ENCODE measurements at places on chromosomes 5 and 9.

DNA sequence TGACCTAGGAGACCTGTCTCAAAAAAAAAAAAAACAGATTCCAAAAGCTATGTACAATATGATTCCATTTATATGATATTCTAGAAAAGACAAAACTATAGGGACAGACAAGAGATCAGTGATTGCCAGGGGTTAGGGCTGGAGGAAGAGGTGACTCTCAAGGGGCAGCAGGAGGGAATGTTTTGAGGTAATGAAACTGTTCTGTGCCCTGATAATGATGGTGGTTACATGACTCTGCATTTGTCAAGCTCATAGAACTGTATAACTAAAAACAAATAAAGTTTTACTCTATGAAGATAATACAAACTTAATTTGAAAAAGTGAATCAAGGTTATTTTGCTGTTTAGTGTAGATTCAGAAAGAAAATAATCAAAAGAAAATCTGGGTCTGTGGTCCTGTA, 125.3 kb upstream of the IQGAP2 start:
- DNase-seq: no peak
- no peak overlapping the region for H3K4me3 ChIP-seq
- H3K36me3 ChIP-seq: no peaks in the 10 kb centered on the region

DNA sequence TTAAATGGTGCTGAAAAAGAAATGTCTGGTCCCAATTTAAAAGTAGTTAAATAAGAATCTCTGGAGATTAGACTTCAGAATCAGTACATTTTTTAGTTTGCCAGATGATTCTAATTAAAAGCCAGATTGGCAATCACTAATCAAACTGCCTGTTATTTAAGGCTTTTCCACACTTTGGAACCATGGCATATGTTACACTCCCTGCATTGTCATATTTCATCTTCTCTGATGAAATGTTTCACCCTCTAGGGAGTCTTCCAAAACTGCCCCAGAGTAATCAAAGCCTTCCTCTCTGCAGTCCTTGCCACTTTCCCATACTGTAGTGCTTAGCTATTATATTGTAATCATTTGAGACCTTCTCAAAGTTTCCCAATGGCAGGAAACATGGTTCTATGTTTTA, 17.5 kb upstream of the OR13C9 start:
- H3K4me1 ChIP-seq: no peaks in the 10 kb centered on the region
- no peak for DNase-seq
- H3K27me3 ChIP-seq: no peaks in the 10 kb centered on the region
- H3K27ac ChIP-seq: no peak overlapping the region
- no peaks in the 10 kb centered on the region for H3K36me3 ChIP-seq

DNA sequence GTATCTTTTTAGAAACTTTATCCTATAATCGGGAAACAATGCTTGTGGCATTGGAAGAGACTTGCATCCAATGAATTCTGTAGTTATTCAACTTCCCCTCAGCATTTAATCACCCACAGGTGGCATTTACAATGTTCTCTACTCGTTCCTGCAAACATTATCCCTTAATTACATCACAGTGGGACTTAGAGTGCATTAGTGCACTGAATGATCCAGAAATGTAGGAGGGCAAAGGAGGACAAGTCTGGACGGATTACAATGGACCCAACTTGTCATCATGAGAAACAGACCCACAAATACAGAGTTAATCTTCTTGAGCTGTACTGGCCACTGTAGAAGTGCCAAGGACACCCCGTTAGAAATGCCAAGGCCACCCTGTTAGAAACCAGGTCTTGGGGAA, 129.1 kb downstream of the DOCK8 start:
- 0 out of 3 replicates have a peak, but pooled peaks cover under 1% of the 10 kb centered on the region for H3K27me3 ChIP-seq
- no peaks in the 10 kb centered on the region for H3K4me1 ChIP-seq
- no peak overlapping the region for H3K4me3 ChIP-seq
- H3K27ac ChIP-seq: no peak overlapping the region
- H3K36me3 ChIP-seq: no peaks in the 10 kb centered on the region

DNA sequence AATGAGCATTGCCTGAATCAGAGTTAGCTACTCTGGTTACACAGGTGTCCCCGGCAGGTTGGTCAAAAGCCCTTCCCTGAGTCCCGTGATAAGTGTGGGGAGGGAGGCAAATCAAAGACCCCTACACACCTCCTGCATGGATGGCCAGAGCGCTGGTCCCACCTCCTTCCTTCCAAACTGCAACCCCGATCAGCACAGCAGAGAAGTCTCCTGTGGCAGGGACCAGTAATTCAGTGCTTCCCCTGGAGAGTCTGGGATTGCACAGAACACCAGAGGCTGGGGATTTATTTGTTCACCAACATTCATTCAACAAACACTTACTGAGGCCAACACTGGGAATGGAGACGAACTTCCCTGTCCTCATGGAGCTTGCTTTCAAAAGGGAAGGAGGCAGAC, 46.2 kb downstream of the NSUN2 start:
- H3K27ac ChIP-seq: no peak overlapping the region
- H3K27me3 ChIP-seq: peaks cover 2% of the 10 kb centered on the region
- no peaks in the 10 kb centered on the region for H3K36me3 ChIP-seq
- H3K4me1 ChIP-seq: no peaks in the 10 kb centered on the region
- H3K4me3 ChIP-seq: no peak overlapping the region

GRCh38 chr5:181044093-181044599, 4.1 kb downstream of the BTNL9 start:
- no peaks in the 10 kb centered on the region for H3K4me1 ChIP-seq
- H3K4me3 ChIP-seq: no peak overlapping the region
- peaks cover 68% of the 10 kb centered on the region for H3K27me3 ChIP-seq
- H3K36me3 ChIP-seq: no peaks in the 10 kb centered on the region
- no peak for DNase-seq

All from HepG2 (cell line).